ENCODE measurements at places on chromosomes 1 and 21. TPM values are rescaled to one million over a fixed set of nuclear protein-coding genes. Genes with fewer than 3 reads are reported as not detected.
A peak's percentile ranks its signal among the peaks of the same experiment; 100 is the strongest.

- peak; percentile 61 for DNase-seq
These were observed 10.8 kb upstream of the DUSP12 start for GRCh38 chr1:161738627-161739287.

Gene REG4
- 9.2 TPM for total RNA-seq

DNA sequence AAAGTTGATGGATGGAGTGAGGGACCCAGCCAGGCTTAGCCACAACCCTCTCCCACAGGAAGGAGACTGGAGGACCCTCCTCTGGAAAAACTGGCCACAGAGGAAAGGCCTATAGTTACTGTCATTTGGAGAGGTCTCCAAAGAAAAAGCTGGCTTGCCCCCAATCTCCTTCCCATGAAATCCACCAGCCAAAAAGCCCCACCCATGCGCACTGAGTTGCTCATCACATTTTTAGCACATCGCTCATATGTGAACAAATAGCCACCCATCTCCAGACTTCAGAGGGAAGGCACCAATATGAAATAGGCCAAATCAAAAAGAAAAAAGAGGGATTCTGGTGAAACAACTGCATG lies 36.9 kb upstream of the QSOX1 start:
- no peak for DNase-seq

- DNase-seq, result no peak
These were observed 24.2 kb upstream of the HSD3B1 start for GRCh38 chr1:119482517-119483425.

DNA sequence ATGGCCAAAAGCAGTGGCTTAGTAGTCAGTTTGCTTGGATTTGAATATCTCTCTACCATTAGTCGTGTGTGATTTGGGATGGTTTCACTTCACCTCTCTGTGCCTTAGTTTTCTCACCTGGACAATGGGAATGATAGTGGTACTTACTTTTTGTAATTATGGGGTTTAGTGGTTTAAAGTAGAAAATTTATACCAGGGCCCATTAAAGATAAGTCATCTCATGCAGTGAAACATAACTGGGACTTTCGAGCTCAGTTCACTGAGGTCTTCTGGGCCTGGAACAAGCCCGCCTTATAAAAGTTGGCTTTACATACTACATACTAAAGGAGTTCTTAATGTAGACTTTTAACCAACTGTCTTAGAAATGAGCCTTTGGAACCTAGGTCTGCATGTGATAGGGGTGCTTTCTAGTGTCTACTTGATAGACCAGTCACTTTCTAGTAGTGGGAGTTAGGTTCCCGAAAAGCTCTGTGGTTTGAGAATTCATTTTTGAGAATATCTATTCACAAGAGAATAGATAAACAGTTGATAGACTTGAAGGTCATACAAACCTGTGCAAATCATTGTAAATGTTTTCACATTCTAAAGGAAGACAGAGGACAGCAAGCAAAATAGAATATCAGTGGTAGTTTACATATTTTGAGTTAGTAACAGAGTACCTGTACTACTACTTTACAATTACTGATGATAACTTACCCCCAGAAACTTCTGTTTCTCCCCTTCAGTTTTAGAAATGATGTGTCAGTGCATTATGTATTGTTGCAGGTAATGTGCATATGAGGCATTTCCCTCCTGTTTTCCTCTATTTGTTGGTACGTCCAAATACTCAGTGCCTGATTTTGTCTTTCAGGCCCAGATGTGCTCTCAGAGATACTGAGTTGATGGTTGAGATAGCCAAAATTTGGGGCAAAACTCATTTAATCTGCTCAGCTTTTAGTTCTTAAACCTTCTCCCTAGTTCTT lies 48.0 kb downstream of the DYRK1A start:
- no peak for DNase-seq

Gene LYPD8
- not detected for total RNA-seq
